Left lung (tissue), 14 donors: ENCODE measurements at places on chromosomes 16 and 17. TPM values are rescaled to one million over a fixed set of nuclear protein-coding genes. Genes with fewer than 3 reads are reported as not detected.
A peak's percentile ranks its signal among the peaks of the same experiment; 100 is the strongest.

SLC35G6 gene
- 0.35 TPM for polyA plus RNA-seq

SPATA32 gene
- polyA plus RNA-seq, result 0.32 TPM

CPPED1 gene
- polyA plus RNA-seq, result 9.9 TPM

SLC4A1 gene
- 14.6 TPM for polyA plus RNA-seq

DNA sequence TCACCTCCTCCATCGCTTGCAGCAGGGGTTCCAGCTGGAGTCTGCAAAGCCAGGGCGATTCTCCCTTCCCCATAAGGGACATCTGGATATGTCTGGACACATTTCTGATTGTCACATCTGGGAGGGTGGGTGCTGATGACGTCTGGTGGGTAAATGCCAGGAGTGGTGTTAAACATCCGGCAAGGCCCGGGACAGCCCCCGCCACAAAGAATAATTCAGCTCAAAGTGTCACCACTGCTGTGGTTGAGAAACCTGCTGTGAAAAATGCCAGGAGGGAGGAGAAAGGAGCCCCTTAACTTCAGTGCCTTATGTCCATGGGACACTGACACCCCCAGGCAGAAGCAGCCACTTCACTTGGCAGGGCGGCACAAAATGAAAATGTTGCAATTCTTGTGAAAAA is 179.4 kb upstream of the SDK2 start:
- DNase-seq, result peak; percentile 39
